ENCODE measurements at places on chromosomes 1 and 21.

GRCh38 chr1:219903353-219903871 is 24.9 kb downstream of the SLC30A10 start:
- no peak for DNase-seq

GRCh38 chr1:75124510-75124909 is 9.7 kb upstream of the LHX8 start:
- no peak for DNase-seq

DNA sequence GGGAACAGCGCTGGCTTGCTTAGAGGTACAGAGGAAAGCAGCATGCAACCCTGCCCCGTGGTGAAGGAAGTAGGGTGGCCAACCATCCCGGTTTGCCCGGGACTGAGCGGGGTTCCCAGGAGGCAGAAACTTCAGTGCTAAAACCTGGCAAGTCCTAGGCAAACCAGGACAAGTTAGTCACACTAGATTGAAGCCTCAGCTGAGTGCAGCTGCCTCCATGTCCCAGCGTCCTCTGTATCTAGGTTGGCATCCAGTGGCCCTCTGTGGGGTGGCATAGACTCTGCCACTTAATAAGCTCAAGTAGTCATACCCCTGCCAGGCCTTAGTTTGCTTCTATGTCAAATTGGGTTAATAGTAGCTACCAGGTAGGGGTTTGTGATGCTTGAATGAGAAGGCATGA is 67.1 kb downstream of the ATP2B4 start:
- DNase-seq, result no peak

GRCh38 chr1:179677882-179678281 is 65.2 kb upstream of the FAM163A start:
- no peak for DNase-seq

DNA sequence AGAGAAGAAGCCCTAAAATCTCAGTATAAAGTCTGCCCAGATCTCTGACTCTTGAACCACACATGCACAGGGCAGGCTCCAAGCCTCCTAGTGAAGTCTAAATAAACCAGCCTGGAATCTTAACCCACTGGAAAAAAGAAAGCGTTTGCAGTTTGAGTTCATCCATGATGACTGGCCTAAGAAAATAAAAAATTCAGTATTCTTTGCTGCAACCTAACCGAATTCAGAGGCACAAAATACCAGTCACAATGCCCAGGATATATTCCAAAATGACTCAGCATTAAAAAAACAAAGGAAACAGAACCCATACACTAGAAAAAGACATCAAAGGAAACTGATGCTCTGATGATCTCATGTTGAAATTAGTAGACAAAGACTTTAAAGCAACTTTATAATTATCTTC is 269.2 kb downstream of the SDCCAG8 start:
- DNase-seq, result no peak

- no peak for DNase-seq
Measured at GRCh38 chr21:35428001-35428320, 378.9 kb upstream of the RUNX1 start.

GRCh38 chr1:59143811-59144210 is 153.1 kb upstream of the FGGY start:
- no peak for DNase-seq

GRCh38 chr1:164587617-164588501 is 28.9 kb downstream of the PBX1 start:
- DNase-seq, result no peak

GRCh38 chr1:26771643-26772321 is 16.0 kb upstream of the PIGV start:
- peak; percentile 10 for DNase-seq

DNA sequence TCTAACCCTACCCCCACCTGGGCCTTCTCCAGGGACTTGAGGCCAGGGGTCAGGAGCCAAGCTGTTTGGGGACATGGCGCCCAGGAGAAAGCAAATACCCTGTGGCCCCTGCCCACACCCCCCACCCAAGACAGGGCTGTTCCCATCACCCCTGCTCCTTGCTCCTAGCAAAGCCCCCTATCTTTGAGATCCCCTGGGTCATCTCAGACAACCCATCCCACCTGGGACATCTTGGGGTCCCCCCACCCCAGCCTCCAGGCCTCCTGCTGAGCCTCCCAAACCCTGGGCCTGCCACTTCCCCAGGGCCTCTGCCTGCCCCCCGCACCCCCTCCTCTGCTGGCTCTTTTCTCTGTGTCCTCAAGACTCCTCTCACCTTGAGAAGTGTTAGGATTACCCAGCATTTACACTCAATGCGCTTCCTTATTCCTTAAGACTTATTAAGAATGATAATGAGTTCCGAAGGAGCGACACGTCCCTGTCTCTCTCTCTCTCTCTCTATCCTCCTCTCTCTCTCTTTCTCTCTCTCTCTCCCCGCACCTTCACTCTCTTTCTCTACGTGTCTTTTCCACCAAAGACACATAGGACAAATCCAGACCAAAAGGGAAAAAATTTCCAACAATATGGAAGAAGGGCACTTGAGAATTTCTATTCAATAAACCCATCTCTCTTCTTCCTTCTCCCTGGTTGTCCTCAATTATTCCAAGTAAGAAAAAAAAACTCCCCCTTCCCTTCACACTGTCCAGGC is 7.2 kb downstream of the CASZ1 start:
- no peak for DNase-seq
